ENCODE measurements at places on chromosomes 2 and 18.

- no peak for DNase-seq
These were observed 239.3 kb downstream of the TWIST2 start for GRCh38 chr2:239087046-239087710.

- no peak for DNase-seq
These were observed 59.6 kb downstream of the KCTD18 start for GRCh38 chr2:200450288-200450687.

GRCh38 chr2:40556293-40556692 is 104.4 kb upstream of the SLC8A1 start:
- no peak for DNase-seq

DNA sequence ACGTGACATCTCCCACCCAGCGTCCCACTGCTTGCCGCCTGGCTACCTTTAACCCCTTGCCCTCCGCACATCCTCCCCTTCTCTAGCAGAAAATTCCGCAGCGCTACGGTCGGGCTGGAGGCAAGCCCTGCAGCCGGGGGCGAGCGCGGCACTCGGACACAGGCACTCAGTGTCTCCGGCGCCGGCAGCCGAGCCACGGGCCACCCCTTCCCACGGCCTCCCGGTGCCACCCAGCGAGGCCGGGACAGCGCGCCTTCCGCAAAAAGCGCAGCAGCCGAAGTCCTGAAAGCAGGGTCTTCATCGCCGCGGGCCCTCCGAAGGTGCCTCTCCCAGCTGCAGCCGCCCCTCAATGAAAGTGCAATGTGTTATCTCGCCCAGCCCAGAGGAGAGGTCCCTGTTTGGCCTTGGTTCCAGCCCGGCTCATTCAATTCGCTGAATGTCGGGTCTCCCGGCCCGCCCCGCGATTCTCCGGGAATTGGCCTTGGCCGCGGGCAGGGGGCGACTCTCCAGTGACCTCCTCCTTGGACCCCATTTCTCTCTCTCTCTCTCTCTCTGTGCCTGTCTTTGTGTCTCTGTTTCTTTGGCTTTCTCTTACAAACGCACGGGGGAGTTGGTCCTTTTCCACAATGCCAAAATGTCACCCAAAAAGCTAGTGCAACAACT is 1.1 kb downstream of the DLGAP1 start:
- no peak for DNase-seq

GRCh38 chr2:72095364-72095763 is 52.3 kb downstream of the CYP26B1 start:
- no peak for DNase-seq

DNA sequence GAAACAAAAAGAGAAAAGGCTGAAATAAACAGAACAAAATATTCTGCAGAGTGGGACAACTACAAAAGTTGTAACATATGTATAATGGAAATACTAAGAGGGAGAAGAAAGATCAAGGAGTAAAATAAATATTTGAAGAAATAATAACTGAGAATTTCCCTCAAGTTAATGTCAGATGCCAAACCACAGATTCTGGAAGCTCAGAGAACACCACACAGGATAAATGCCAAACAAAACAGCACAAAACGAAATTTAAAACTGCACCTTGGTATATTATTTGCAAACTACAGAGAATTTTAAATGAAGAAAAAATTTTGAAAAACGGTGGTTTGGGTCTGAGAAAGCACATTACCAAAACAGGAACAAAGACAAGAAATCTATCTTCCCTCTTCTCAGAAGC is 1588.9 kb upstream of the TMEFF2 start:
- DNase-seq, result no peak

- DNase-seq, result no peak
These were observed 877 bp downstream of the INHBB start for GRCh38 chr2:120346667-120347358.

GRCh38 chr2:152019732-152020131 is 79.1 kb downstream of the CACNB4 start:
- DNase-seq, result no peak

Measured in GM18507 (cell line).